ENCODE measurements at places on chromosomes 13 and 19.

- no peak for DNase-seq
Measured at GRCh38 chr13:104837756-104838155, 1697.7 kb downstream of the EFNB2 start.

DNA sequence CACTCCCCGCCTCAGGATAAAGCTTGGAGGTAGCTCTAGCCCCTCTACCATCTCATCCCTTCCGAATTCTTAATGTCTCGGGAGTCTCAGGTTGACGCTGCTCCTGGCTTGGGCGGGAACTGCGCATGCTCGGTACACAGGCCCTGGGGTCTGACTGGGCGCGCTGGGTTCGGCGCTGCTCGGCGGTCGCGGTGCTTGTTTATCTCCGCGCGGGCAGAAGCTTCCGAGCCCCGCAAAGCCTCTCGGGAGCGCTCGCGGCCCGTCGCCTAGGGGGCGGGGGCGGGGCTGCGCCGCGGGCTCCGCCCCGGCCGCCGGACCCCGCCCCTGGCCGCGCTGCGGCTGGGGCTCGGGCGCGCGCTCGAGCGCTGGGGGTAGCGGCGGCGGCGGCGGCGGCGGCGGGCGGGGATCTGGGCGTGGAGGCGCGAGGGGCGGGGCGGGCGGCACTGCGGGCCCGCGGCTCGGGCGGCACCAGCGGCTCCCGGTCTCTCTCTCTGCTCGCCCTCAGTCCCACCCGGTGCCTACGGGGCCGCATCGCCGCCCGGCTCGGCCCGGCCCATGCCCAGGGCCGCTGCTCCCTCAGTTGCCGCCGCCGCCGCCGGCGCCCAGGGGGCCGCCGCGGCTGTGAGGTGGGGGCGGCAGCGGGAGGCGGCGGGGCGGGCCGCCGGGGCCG lies at the start of gene RAP2A:
RAP2A (plus strand) TSS at position 443 of the 670 bp plus-strand sequence. CDS start 302 bp downstream, outside the sequence.
- DNase-seq: peak; percentile 87

GRCh38 chr13:30212256-30212655 lies 95.1 kb downstream of the KATNAL1 start:
- DNase-seq: no peak

GRCh38 chr13:35851881-35852280 lies 279.3 kb downstream of the DCLK1 start:
- no peak for DNase-seq

GRCh38 chr19:11221082-11221598 lies 18.3 kb upstream of the ANGPTL8 start:
- no peak for DNase-seq

- no peak for DNase-seq
Measured at GRCh38 chr13:111595791-111596190, 275.3 kb downstream of the TEX29 start.

DNA sequence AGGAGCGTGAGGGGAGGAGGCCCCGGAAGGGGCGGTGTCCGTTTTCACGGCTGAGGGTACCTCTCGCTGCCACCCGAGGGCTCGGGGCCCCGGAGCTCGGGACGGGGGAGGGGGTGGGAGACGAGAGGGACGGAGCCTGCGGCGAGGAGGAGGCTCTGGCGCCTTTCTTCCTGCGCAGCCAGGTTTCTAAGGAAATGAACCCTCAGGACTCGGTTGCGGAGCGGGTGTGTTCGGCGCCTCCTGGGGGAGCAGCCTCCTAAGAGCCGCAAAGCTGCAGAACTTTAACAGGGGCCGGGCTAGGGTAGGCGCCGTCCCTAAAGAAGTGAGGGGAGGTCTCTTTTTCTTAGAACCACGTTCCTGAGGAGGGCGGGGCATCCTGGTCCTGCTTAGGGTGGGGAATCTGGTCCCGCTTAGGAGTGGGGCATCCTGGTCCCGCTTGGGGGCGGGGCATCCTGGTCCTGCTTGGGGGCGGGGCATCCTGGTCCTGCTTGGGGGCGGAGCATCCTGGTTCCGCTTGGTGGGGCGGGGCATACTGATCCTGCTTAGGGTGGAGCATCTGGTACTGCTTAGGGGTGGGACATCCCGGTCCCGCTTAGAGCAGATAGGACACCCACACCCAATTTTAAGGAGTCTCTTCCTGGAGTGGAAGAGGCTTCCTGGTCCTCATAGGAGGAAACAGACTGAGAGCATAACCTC lies 6.2 kb downstream of the SYT5 start:
- DNase-seq: no peak

DNA sequence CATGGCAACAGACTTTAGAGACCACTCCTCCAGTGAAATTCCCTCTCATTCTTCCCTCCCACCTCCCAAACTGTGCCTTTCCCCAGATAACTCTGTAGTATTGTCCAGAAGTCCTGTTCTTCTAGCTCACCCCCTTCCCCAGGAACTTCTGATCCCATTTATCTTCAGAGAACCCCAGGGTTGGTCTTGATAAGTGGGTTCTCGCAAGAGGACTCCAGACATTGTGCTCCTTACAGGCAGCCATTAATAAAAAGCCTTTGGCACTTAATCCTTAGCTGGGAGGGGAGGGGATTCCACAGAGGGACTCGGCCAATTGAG lies 1.9 kb downstream of the LTBP4 start:
- no peak for DNase-seq

GRCh38 chr19:50476224-50476906 lies at the start of the genes EMC10 and GARIN5A:
TSS of gene EMC10 (plus strand) at chr19:50476507. CDS start at chr19:50476545, 38 bp downstream.
TSS of gene GARIN5A (minus strand) at chr19:50476848. CDS start at chr19:50476388, 460 bp downstream.
- DNase-seq: peak; percentile 94

DNA sequence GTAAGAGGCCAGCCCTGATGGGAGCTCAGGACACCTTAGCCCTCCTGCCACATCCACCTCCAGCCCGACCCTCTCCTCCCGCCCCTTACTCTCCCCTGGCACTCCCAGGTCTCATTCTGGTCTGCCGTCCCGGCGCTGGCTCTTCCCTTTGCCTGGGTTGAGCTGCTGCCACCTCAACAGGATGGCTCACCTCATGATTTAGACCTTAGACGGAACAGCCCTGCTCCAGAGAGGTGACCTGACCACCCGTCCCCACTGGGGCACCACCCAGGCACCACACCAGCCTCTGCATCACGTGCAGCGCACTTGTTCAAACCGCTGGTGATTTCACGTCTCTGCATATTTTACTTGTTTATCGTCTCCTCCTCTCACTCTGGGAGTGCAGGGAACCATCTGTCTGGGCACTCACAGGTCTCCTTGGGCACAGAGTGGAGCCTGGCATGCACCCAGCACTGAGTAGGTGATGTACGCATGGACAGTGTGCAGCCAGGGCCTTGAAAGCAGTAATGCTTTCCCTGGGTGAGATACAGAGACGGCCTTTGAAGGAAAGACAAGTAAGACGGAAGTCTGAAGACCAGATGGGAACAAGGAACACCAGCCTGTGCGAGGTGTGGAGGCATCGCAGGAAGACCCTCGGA lies 183.1 kb downstream of the KATNAL1 start:
- DNase-seq: no peak

GRCh38 chr13:50222569-50223332 lies 207.5 kb downstream of the KCNRG start:
- DNase-seq: no peak

DNA sequence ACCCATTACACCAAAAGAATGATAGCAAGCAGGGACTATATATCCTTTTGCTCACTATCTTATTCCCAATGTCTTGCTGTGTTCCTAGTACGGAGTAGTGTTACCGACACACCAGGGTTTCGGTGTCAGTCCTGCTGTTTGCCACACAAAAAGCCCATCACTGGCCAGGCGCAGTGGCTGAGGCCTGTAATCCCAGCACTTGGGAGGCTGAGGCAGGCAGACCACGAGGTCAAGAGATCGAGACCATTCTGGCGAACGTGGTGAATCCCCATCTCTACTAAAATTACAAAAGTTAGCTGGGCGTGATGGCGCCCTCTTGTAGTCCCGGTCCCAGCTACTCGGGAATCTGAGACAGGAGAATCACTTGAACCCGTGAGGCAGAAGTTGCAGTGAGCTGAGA lies 1467.3 kb upstream of the MIR17HG start:
- DNase-seq: no peak

DNA sequence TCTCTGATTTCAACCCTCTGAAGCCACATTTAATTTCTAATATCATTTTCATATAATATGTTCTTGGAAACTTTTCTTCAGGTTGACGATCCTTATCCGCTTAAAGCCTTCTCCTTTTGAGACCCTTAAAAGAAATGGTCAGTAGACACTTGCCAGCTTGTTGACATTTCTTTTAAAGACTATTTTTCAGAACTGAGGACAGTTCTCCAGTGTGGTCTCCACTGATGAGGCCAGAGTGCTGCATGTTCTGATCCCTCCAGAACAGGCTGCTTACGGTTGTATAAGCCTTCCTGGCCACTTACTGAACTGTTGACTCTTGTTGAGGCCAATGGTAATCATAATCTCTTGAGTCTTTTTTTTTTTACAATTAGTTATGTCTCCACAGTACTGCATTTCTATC lies 477.3 kb downstream of the FGF9 start:
- no peak for DNase-seq

GRCh38 chr19:32887572-32888215 lies 18.1 kb upstream of the SLC7A9 start:
- DNase-seq: no peak

GRCh38 chr19:39969681-39970424 lies 1.1 kb upstream of the PSMC4 start:
- DNase-seq: no peak
